ENCODE measurements at places on chromosomes 7 and 10.
A peak's percentile ranks its signal among the peaks of the same experiment; 100 is the strongest.

- DNase-seq: no peak
Observed at GRCh38 chr7:84583331-84583730, 388.7 kb upstream of the SEMA3A start.

DNA sequence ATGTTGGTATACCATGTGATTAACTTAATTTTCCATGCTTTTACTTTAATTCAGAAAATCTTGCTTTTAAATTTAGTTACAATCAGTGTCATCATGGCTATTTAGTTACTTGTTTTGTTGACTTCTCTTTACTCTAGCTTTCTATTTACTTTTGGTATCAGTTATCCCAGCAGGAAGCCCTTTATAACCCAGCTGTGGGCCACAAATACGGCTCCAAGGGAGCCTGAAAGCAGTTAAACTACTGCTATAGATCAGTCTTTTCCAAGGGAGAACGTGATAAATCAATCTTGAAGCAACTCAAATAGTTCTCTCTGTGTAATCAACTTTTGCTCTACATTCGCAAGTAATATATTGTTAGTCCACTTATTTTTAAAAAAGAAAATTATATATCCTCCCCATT, 287.4 kb downstream of the CACNA2D1 start:
- no peak for DNase-seq

- DNase-seq: no peak
Observed at GRCh38 chr10:80260295-80261243, 28.9 kb downstream of the MAT1A start.

GRCh38 chr7:136403591-136403990, 426.4 kb upstream of the MTPN start:
- no peak for DNase-seq

DNA sequence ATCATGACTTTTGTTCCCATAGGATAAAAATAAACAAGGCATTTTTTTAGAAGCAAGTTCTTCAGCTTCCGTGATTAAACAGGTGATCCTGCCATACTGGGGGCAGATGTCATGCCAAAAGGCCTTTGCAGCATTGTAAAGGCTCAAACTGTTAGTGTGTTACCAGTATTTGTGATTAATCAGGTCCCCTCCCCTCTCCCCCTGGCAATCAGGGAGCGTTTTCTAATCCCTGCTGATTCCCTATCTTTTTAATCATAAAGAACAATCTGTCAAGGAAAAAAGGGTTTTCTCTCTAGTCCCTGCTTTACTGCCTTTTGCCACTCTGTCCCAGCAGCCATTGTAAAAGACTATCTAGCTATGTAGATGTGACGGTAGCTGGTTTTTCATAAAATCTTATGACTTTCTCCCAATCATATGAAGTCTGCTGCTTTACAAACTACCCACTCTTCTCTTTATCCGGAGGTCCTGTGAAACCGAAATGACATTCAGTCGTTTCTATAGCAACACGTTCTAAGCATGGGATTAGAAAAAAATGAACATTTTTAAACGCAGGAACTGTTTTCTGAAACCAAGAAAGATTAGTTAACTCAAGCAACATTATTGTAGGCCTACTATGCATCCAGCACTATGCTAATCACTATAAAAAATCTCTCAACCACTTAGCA, 210.9 kb downstream of the RNLS start:
- no peak for DNase-seq

GRCh38 chr10:103637927-103638557, 144.5 kb downstream of the NEURL1 start:
- peak; percentile 49 for DNase-seq

DNA sequence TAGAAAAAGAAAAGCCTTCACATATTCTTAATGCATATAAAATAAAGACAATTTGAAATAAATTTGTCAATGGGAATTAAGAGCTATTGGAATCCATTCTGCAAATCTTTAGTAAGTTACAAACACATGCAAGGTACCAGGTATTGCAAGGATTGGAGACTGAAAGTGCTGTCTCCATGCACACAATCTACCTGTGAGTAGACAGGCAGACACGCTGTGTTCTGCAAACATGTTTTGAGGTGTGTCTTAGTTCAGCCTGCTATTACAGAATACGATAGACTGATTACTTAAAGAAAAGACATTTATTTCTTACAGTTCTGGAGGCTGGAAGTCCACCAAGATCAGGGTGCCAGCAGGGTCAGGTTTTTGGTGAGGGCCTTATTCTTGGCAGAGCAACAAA, 10.0 kb downstream of the NMT2 start:
- no peak for DNase-seq

All from anterior cingulate cortex (tissue), 58 donors.